Substantia nigra (tissue), 51 donors: ENCODE measurements at places on chromosomes 16 and 17.

DNA sequence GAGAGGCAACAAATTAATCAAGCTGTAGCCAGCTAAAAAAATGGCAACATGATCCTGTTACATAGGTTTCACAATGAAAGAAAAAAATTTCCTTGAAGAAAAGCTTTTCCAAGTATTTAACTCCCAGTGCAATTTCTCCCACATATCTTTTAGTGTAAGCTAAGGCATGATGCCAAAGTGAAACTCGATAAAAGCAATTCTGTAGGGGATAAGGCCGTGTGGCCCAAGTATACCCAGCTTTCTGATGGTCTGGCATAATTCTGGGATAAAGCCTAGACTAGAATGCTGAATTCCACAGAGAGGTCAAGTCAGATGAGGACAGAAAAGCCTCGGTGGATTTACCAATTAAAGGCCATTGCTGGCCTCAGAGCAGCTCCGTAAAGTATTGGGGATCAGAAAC lies 36.2 kb downstream of the CTCF start:
- DNase-seq = no peak

GRCh38 chr16:20851601-20852000 lies 45.3 kb downstream of the REXO5 start:
- no peak for DNase-seq

GRCh38 chr17:56119936-56120335 lies 33.3 kb upstream of the ANKFN1 start:
- DNase-seq = no peak

DNA sequence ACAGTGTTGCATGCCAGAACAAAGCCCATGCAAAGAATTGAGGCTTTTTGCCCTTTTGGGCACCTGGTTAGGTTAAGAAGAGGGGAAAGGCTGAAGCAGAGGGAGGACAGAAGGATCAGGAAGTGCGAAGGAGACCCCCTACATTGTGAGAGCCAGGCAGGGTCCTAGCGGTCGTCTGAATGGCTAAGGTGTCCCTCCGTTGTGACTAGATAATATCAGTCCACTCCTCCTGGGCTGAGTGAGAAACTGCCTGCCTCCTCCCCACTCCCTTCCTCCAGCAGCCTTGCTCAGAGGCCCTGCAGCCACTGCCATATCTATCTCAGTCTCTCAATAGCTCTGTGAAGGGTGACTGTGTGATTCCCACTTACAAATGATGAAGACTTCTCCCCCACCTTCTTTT lies 75.1 kb downstream of the WSB1 start:
- no peak for DNase-seq

- no peak for DNase-seq
Measured at GRCh38 chr17:54494721-54495715, 405.6 kb upstream of the TOM1L1 start.

DNA sequence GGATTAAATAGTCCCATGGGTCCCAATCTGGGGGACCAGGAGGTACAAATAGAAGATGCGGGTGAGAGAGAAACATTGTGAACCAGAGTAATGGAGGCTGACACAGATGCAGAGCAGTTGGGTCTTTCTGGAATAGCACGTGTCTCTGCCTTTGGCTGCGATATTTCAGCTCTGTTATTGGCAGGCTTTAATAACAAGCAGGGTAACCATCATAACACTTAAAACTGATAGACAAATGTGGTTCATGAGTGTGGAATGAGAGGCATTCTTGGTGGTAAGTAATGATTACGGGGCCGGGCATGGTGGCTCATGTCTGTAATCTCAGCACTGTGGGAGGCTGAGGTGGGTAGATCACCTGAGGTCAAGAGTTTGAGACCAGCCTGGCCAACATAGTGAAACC lies 110.3 kb downstream of the SNX29 start:
- DNase-seq = no peak

GRCh38 chr16:13130586-13130985 lies 229.2 kb downstream of the SHISA9 start:
- DNase-seq = no peak

GRCh38 chr16:19232988-19233387 lies 52.5 kb upstream of the CLEC19A start:
- no peak for DNase-seq

- no peak for DNase-seq
Measured at GRCh38 chr16:4111748-4112696, 4.2 kb downstream of the ADCY9 start.

- DNase-seq = no peak
Measured at GRCh38 chr16:19885451-19886072, 914 bp upstream of the GPRC5B start.

- DNase-seq = no peak
Measured at GRCh38 chr17:81890447-81891302, 711 bp downstream of the ALYREF start.

- no peak for DNase-seq
Measured at GRCh38 chr17:28816540-28816939, 26.1 kb downstream of the FAM222B start.

GRCh38 chr17:32341141-32341856 lies 674 bp downstream of the C17orf75 start:
- no peak for DNase-seq

DNA sequence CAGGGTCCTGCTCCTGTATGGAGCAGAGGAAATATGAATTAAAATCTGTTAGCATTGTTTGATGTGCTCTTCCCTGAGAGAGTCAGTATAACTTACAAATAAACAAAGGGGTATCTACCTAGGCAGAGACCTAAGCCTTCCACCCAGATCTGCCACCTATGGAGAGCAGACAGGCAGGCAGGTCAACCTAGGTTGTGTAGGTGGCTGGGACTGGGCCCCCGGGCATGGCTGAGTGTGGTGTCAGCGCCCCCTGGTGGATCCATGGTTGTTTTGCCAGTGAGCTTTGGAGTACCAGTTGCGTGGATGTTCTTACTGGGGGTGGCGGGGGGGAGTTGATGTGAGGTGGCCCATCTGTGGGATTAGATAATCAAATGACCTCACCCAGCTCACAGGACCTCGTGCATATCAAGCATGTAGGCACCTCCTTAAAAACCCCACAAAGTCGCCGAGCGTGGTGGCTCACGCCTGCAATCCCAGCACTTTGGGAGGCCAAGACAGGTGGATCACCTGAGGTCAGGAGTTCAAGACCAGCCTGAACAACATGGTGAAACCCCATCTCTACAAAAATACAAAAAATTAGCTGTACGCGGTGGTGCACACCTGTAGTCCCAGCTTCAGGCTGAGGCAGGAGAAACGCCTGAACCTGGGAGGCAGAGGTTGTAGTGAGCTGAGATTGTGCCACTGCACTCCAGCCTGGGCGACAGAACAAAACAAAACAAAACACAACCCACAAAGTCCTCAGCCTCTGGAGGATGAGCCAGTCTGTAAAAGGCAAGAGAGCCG lies 17.6 kb downstream of the DUS2 start:
- DNase-seq = peak; percentile 78

- DNase-seq = no peak
Measured at GRCh38 chr17:30172560-30172959, 55.9 kb downstream of the NSRP1 start.

- DNase-seq = no peak
Measured at GRCh38 chr17:80101946-80102663, 724 bp downstream of the GAA start.

DNA sequence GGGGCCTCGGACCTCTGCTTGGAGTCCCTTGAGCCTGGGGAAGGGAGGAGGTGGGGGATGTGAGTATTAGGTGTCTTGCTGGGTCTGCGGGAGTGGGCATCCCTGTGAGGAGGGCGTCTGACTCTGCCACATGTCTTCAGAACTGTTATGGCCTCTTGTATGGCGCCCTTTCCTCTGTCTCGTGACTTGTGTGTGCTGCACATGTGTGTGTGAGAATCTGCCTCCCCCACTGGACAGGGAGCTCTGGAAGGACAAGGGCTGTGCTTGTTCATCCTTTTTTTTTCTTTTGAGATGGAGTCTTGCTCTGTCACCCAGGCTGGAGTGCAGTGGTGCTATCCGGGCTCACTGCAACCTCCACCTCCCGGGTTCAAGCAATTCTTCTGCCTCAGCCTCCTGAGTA lies 33.4 kb downstream of the ARHGAP23 start:
- DNase-seq = no peak

DNA sequence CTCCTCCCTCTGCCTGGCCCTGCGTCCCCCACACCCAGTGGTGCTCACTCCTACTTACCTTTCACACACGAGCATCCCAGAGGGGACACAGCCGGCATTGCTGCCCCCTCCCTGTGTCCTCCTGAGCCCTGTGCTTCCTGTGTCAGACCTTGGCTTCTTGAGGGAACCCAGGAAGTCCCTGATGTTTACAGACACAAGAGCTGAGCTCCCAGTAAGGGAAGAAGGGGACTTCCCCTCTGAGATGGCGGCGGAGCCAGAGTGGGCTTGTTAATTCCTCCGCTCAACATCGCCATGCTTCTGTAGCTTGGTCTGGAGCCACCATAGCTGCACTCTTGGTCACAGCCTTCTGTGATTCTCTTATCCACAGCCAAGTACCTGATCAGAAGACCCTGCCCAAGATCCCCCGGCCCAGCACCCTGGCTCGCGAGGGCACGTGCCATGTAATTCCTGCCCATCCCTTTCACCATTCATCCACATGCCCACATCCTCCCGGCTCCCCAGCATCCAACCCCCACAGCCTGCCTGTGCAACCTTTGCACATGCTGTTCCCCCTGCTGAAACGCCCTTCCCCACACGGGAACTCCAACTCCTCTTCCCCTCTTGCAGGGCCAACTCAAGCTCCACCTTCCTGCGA lies 127.4 kb upstream of the FOXF1 start:
- no peak for DNase-seq

DNA sequence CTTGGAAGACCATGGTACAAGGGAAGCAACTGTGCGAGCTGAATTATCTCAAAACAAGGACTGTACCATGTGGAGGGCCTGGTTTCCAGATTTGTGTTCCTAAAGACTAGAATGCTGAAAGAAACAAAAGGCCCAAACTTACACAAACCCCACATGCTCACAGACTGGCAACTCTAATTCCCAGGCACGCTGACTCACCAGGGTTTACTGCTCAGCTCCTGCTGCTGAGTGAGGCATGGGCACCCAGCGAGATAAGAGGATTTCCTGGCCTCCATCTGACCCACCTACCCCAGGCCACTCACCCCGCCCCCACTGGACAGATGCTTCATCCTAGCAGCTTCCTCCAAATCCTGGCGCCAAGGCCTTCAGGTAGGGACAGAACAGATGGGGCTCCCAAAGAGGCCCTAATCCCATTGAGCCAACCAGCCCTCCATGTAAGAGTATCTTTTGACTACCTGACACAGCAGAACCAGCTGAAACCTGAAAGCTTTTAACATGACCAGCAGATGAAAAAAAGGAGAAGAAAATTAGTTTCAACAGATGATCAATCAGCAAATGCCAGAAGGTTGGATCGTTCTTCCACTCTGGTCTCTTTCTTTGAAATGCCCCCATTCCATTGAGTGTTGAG lies 33.9 kb downstream of the DCUN1D3 start:
- DNase-seq = no peak

- DNase-seq = no peak
Measured at GRCh38 chr16:22077700-22078313, 14.5 kb upstream of the VWA3A start.

DNA sequence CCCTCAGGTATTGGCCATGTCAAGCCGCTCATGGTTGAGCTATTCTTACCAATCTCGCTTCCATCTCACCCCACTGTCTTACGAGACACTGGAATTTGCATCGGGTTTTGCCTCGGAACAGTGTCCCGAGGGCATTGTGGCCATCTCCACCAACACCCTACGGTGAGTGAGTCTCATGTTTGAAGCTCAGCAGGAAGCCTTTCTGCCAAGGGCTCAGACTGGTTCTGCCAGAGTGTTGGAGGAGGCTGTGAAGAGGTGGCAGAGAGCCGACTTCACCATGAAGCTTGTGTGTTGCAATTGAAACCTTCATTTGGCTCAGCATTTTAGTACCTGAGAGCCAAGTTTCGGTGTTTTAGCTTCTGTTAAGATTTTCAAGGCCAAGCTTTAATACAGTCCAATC lies 38.0 kb downstream of the SF3B3 start:
- DNase-seq = peak; percentile 18
